ENCODE measurements at places on chromosomes 7 and 10. TPM values are rescaled to one million over a fixed set of nuclear protein-coding genes. Genes with fewer than 3 reads are reported as not detected.
A peak's percentile ranks its signal among the peaks of the same experiment; 100 is the strongest.

DNA sequence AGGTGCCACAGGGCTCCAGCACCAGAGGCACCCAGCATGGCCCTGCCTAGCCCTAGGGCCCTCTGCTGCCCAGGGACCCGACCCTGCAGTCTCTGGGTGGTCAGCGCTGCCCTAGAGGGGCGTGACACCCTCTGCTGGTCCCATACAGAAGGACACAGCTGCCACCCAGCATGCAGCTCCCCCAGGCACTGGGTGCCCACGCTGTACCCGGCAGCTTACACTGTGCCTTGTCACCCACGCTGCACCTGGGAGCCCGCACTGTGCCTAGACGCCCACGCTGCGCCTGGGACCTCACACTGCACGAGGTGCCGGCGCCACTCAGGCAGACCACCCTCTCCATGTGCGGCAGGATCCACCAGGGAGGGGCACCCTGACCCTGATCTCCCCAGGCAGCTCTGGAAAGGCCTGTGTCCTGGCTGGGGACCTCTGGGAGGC is 55.2 kb downstream of the PWWP2B start:
- no peak for DNase-seq

DNA sequence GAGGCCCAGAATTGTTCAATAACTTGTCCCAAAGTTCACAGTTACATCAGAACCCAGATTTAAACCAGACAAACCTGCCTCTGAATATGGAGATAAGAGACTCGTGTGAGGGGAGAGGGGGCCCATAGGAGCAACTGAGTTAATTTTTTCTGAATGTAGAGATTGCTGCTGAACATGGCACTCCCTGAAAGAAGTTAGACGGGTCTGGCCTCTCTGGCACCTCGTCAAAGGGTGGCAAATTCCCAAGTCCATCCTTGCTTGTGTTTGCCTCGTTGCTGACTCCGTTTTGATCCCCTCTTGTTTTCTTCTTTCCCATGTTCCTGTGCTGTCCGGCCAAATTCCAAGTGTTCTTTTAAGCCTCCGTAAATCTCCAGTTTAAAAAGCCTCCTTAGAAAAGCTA is 35.2 kb upstream of the YAE1 start:
- DNase-seq: no peak

- DNase-seq: no peak
These were observed 22.6 kb downstream of the TSPAN14 start for GRCh38 chr10:80476685-80477084.

GRCh38 chr10:62380016-62380415 is 5.8 kb downstream of the ZNF365 start:
- DNase-seq: peak; percentile 72

DNA sequence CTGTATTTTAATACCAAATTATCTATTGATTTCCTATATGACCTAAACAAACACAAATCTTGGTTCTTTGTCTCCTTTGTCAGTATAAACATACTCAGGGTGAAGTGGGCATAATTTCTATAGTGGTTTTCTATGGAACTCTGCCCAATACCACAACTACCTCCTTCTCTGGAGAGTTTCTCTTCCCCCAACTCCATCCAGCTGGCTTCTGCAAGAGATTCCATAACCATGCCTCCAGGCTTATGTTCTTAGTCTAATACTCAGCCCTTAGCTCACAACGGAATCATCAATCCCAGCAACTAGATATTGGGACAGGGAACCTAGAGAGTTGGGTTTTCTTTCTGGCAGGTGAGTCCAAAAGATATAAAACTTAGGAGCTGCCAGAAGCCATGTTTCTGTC is 127.3 kb downstream of the TRIL start:
- DNase-seq: no peak

DNA sequence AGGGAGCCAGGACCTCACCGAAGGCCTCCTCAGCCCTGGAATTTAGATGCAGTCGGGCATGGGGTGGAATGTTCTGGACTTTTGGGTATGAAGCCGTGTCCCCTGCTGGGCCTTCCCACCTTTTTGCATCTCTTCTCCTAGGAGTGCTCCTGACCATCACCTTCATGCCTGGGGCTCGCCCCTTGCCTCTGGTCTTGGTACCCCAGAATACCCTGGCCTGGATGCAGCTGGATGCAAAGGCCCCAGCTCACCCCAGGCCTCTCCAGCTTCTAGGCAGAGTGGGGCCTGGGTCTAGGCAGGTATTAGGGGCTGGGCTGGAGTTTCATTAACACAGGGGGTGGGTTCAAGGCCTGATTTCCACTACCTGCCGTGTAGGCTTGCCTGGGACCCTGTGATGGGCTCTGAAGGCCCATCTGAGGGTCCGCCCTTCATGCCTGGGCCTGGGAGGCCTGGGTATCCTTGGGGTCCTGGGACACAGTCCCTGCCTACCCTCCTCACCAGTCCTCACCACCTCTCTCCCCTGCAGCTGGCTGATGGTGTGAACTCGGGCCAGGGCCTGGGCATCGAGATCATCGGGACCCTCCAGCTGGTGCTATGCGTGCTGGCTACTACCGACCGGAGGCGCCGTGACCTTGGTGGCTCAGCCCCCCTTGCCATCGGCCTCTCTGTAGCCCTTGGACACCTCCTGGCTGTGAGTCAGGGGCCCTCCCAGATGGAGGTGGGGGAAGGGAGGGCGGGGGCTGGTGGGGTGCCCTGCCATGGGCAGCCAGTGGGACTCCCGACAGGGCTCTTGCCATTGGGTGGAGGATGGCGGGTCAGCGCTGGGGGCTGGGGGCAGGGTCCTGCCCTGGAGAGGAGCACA is 10.1 kb downstream of the AQP1 start:
- no peak for DNase-seq

- no peak for DNase-seq
These were observed 108.3 kb downstream of the MAPK8 start for GRCh38 chr10:48414778-48415177.

GRCh38 chr7:42055171-42055570 is 181.8 kb downstream of the GLI3 start:
- no peak for DNase-seq

- DNase-seq: no peak
These were observed 1.8 kb downstream of the TSC22D4 start for GRCh38 chr7:100476903-100477870.

GRCh38 chr7:128725531-128725930 is 13.6 kb upstream of the CALU start:
- no peak for DNase-seq

DNA sequence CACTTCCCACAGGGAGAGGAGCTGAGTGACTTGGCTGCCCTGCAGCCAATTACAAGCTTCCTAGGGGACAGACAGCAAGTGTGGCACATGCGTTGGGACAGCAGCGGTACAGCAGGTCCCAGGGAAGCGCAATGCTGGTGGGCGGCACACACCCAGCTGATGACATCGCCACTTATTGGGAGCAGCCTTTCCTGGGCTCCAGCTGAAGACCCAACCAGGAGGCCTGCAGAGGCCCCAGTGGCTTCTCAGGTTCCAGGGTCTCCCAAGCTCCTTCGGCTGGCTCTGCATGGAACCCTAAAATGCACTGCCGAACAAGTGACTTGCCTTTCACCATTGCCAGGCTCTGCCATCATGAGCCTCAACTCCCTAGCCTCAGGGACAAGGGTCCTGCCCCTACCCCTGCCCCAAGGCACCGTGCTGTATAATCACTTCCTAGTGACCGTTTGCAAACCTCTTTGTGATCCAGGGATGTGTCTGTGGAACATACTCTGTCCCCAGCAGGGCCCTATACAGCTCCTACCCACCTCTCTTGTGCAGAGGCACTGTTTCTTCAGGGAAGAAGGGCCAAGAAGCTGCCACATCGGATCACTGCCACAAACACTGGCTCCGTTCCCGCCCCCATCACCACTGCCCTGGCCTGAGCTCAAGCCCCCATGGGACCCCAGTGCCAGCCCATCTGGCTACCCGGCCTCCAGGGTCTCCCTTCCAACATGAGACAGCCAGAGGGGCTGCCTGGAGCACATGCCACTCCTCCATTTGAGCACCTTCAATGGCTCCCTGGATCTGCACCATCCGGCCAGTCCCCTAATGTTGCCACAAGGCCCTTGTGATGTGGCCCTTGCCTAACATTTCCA is 19.3 kb upstream of the SLIT1 start:
- DNase-seq: no peak

DNA sequence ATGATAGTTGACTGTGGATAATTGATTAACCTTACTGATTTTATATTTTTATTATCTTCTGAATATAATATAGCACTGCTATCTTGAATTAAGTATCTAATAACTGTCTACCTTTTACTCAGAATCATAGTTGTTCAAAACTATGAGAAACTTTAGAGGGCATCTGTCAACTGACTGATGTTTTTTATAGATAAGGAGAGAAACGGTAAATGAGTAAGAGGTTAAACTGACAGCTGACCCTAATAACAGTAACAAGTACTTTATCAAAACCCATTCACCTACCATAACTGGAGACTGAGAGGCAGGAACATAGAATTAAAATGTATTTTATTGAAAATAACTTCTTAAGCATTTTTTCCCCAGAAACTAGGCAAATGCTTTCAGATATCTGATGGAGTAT is 62.2 kb downstream of the CYP51A1 start:
- DNase-seq: no peak

GRCh38 chr10:91800182-91800581 is 2.0 kb downstream of the TNKS2 start:
- no peak for DNase-seq

GRCh38 chr7:108838198-108838597 is 268.5 kb downstream of the DNAJB9 start:
- DNase-seq: no peak

DNA sequence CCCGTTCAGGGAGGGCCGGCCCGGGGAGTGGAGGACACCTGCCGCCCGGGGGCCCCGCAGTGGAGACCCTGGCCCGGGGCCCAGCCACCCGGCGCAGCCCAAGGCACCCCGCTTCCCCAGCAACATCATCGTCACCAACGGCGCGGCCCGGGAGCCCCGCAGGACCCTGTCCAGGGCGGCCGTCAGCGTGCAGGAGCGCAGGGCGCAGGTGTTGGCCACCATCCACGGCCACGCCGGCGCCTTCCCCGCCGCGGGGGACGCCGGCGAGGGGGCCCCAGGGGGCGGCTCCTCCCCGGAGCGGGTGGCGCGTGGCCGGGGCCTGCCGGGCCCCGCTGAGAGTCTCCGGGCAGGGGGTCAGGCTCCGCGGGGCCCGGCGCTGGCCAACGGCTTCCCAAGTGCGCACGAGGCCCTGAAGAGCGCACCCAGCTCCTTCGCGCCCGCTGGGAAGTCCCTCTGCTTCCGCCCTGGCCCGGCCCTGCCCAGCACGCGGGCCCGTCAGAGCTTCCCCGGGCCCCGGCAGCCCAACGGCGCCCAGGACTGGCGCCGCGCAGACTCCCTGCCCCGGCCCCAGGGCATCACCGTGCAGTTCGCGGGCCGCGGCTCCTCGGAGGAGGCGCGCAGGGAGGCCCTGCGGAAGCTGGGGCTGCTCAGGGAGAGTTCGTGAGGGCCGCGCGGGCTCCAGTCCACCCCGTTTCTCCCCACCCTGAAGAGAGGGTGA is 46.7 kb downstream of the PROSER2 start:
- no peak for DNase-seq

GRCh38 chr7:137760111-137760510 is 86.7 kb downstream of the DGKI start:
- no peak for DNase-seq

- DNase-seq: no peak
These were observed 48.5 kb upstream of the ARL4A start for GRCh38 chr7:12638851-12639456.

DNA sequence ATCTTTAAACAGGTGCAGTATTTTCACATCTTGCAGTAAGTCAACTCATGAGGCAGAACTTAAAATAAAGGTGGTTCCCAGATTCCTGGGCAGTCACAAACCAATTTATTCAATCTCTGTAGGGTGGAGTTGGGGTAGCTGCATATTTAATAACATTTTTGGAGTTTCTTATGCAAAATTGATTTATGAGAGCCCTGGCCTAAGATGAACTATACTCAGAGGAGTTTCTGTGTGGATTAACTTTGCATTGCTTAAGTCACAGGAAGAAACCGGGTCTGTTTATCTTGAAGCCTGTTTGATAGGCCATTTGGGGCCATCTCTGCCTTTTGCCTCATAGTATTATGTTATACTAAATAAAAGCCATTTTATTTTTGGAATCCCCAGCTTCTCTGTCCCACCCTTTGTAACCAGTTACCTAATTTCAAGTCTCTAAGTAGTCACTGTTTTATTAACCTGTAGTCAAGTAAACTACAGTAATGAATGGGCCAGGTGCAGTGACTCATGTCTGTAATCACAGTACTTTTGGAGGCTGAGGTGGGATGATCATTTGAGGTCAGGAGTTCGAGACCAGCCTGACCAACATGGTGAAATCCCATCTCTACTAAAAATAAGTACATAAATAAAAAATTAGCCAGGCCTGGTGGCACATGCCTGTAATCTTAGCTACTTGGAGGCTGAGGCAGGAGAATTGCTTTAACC is 104.4 kb upstream of the FAM3C start:
- no peak for DNase-seq

DNA sequence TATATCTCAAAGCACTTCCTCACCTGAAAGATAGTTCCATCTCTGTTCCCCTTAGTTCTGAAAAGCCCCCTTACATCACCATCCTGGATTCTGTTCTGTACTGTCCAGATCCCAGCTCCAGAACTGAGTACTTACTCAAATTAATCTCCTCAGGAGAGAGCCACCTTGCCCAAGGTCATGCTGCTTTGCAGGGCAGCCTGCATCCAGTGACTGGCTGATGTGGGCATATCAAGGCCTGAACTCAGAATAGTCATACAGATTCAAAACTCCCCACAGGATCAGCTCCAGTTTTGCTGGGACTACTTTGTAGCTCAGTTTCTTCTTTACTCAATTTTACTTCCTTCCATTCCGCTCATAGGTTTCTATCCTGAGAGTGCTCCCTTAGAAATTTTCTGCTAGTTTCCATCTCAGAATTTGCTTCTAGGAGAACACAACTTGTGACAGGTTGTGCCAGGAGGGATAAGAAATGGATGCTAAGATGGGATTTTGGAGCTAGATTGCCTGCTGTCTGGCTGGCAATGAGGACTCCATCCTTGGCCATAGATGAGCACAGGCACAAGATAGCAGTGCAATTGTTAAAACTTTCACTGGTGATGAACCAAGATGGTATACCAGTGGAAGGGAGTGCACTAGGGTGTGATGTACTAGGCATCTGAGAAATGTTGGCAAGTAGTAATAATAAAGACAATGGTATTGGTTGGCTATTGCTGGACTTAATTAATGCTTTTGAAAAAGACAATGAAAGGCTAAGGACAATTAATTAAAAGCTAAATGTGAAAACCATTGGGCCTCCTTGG is 17.3 kb downstream of the SRGN start:
- DNase-seq: no peak

GRCh38 chr7:103660455-103661371 is 214.7 kb upstream of the SLC26A5 start:
- no peak for DNase-seq

GRCh38 chr10:100625816-100626215 is 90.1 kb downstream of the HIF1AN start:
- no peak for DNase-seq

DNA sequence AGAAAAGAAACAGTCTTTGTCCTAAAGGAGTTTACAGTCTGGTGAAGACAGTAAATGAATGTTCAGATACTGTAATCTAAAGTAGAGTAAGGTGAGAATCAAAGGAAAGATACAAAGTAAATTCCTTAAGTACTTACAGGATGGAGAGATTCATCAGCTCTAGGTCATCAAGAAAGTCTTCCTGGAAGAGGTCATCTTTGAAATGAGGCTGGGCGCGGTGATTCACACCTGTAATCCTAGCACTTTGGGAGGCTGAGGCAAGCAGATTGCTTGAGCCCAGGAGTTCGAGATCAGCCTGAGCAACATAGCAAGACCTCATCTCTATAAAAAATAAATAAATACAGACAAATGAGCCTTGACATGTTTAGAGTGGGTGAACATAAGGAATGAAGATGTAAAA is 18.3 kb downstream of the FHIP2A start:
- no peak for DNase-seq

AOAH gene
- total RNA-seq: not detected

LRRC18 gene
- not detected for total RNA-seq

PDE6C gene
- not detected for total RNA-seq

VWA2 gene
- total RNA-seq: not detected

UCMA gene
- not detected for total RNA-seq

NDUFA5 gene
- total RNA-seq: 57.9 TPM

Data from SJSA1 (cell line).